C1 segment of cervical spinal cord (tissue), 14 donors: ENCODE measurements at places on chromosomes 16 and 17.
A peak's percentile ranks its signal among the peaks of the same experiment; 100 is the strongest.

- DNase-seq, result no peak
Observed at GRCh38 chr17:65544672-65545071, 16.8 kb downstream of the AXIN2 start.

GRCh38 chr17:68972119-68972704 lies 17.0 kb upstream of the ABCA8 start:
- DNase-seq, result no peak

- DNase-seq, result no peak
Observed at GRCh38 chr17:16148596-16148995, 66.7 kb downstream of the NCOR1 start.

DNA sequence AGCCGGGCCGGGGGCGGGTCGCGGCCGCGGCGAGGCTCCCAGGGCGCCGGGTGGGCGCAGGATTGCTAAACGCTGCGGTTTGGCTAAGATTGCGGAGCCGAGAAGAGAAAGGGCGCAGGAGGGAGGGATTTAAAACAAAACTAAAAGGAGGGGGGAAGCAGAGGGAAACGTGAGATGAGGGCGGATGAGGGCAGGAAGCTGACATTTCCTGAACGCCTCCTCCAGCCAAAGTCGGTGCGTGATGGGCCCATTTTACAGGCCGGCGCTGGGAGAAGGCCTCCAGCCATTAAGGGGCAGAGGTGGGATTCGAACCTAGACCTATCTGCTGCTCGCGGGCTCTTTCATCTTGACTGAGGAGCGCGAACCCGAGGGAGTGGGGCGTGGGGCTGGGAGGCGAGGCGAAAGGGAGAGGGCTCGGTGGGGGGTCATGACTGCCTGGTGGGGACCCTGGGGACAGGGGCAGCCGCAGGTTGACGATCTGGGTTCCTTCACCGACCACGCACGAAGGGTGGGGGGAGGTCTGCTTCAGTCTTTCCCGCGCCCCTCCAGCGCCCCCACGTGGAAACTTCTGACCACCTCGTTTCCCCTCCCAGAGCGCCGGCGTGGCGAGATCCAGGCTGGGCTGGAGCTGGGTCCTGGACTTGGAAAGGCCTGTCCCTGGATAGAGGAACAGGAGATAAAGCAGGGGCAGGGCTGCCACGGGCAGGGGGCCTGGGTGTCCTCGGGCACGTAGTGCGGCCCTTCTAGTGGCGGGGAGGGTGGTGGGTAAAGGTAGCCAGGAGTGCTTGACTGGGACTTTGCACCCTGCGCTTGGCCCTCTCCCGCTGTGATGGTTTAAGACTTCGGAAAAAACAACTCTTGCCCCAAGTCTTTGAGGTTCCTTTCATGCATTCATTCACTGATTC lies 3.8 kb upstream of the TAC4 start:
- DNase-seq, result peak; percentile 15

DNA sequence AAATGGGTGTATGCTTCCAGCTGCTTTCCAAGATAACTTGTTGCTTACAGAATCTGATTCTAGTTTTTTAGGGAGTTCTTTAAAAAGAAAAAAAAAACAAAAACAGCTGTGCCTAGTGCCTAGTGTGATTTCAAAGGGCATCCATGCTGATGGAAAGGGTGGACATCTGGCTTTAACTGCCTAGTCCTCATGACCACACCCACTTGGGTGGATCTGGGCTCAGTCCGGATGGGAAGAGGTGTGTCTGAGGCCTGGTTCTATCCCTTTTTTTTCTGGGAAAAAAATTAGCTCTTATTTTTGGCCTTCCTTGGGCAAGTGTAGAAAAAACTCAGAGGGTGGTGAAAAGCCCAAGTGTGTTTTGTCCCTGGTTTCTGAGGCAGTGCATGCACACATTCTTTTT lies 132.3 kb upstream of the CDH11 start:
- no peak for DNase-seq

DNA sequence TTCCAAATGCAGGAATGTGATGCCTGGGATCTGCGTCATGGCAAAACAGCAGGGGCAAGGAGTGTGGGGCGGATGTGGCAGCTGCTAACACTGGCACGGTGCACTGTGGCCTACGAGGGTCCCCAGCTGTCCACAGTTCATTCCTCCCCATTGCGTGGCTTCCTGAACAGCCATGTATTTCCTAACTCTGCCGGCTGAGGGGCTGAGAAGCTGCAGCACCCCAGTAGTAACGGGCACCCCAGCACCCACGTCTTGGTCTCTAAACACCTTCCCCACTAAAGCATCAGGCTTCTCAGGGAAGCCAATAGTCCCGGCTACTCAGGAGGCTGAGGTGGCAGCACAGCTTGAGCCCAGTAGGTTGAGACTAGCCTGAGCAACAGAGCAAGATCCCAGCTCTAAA lies 47.6 kb downstream of the LMF1 start:
- no peak for DNase-seq

GRCh38 chr17:82257473-82257872 lies 16.0 kb downstream of the CSNK1D start:
- no peak for DNase-seq
